ENCODE measurements at places on chromosomes 16 and 17.

DNA sequence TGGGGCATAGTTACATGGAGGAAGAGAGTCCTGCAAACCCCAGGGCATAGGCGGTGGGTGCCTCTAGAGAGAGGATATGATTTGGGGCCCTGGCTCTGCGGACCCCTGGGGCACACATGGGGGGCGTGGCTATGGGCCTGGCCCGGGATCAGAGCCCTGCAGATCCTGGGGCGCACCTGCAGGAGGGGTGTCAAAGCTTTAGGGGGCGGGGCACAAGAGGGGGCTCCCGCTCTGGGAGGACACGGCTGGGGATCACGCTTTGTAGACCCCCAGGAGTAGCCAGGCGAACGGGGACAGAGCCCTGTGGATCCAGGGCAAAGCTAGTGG, 497 bp downstream of the BCL7C start:
- no peaks in the 10 kb centered on the region for H3K27me3 ChIP-seq
- peak overlapping the region; percentile 91 for H3K4me3 ChIP-seq
- H3K36me3 ChIP-seq: peaks cover 29% of the 10 kb centered on the region
- H3K4me1 ChIP-seq: peaks cover 33% of the 10 kb centered on the region

- H3K27me3 ChIP-seq: peaks cover 11% of the 10 kb centered on the region
- peaks cover 52% of the 10 kb centered on the region for H3K4me1 ChIP-seq
- DNase-seq: peak; percentile 87
Observed at GRCh38 chr16:67393111-67393787, at the start of gene TPPP3. Gene TPPP3, minus strand, starts transcription at chr16:67393498. Its CDS starts 2,387 bp downstream, at chr16:67391111.

- H3K36me3 ChIP-seq: no peaks in the 10 kb centered on the region
- no peaks in the 10 kb centered on the region for H3K4me1 ChIP-seq
- H3K4me3 ChIP-seq: no peak overlapping the region
- DNase-seq: peak; percentile 11
- no peak overlapping the region for H3K27ac ChIP-seq
Observed at GRCh38 chr16:83215406-83216001, 588.7 kb downstream of the CDH13 start.

- no peak overlapping the region for H3K4me3 ChIP-seq
- no peaks in the 10 kb centered on the region for H3K36me3 ChIP-seq
- no peak for DNase-seq
- no peaks in the 10 kb centered on the region for H3K27me3 ChIP-seq
- no peaks in the 10 kb centered on the region for H3K4me1 ChIP-seq
Observed at GRCh38 chr16:25509456-25509855, 182.3 kb upstream of the HS3ST4 start.

DNA sequence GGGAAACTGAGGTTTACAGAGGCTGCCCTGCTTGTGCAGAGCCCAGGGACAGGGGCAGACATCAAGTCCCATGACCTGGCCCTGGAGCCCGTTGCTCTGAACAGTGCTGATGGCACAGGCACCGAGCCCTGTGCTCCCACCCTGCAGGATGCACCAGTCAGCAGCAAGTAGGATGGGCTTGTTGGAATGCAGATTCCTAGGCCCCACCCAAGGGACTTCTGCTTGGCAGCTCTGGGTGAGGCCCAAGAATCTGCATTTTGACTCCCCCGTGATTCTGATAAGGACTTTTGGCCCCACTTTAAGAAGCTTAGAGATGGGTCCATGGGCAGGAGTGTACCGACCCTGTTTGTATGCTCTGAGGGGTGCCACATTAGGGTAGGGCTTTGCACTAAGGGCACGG, 23.3 kb downstream of the LASP1 start:
- H3K27ac ChIP-seq: no peak overlapping the region
- H3K36me3 ChIP-seq: peaks cover 90% of the 10 kb centered on the region
- H3K27me3 ChIP-seq: no peaks in the 10 kb centered on the region
- peaks cover 36% of the 10 kb centered on the region for H3K4me1 ChIP-seq

DNA sequence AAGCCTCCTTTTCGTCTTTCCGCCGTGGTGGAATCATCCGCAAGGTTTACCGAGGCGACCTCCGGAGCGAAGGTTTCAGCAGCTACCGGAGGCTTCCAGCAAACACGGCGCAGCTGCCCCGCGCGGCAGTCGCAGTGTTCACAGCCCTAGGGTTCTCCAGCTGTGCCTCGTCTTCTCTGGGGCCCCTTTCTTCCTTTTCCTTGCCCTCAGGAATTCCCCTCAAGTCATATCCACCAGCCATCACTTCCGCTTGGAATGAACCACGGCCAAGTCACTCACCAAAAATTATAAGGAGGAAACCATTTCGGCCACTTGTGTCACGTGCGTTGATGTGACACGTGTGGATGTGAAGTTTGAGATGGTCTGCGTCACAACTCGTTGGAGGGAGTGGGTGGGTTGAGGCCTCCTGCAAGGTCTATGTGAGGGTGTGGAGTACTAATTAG, 636 bp upstream of the ERN1 start:
- H3K4me3 ChIP-seq: peak overlapping the region; percentile 57
- peaks cover 17% of the 10 kb centered on the region for H3K4me1 ChIP-seq
- H3K27ac ChIP-seq: peak overlapping the region; percentile 59
- DNase-seq: no peak
- H3K27me3 ChIP-seq: no peaks in the 10 kb centered on the region

DNA sequence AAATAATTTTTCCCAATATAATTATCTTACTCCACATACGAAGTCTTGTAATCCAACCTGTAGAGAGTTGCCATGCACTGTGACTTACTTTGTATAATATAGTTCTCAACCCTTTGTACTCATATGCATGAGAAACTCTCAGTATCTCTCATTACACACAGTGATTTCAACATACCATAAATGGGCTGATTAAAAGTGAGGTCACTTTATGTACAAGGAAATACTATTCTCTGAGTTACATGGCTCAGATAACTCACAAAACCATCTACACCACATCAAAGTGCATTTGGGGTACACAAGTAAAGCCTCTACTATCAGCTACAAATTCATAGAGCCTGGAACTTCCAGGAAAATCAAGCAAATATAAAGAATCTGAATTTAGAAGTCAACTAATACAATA, 27.9 kb downstream of the SLFN12 start:
- H3K27me3 ChIP-seq: no peaks in the 10 kb centered on the region
- H3K4me1 ChIP-seq: no peaks in the 10 kb centered on the region
- no peak overlapping the region for H3K4me3 ChIP-seq
- H3K27ac ChIP-seq: no peak overlapping the region
- no peaks in the 10 kb centered on the region for H3K36me3 ChIP-seq

DNA sequence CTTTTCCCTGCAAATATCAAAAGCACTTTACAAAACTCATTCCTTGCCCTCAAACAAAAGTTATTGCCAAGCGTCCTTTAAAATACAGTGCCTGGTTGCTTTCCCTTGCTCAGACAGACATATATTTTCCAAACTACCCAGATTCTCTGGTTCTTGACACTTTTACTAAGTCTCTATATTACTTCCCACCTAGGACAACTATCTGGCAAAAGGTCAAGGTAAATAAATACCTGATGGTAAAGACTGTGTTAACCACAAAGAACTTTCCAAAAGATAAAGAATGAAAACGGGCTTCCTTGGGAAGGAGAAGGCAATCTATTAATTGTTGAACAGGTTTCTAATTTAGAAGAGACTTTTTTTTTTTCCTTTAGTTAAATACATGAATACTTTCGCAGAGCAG, 1.9 kb downstream of the HS3ST3A1 start:
- no peak overlapping the region for H3K4me3 ChIP-seq
- peaks cover 67% of the 10 kb centered on the region for H3K27me3 ChIP-seq
- DNase-seq: no peak

DNA sequence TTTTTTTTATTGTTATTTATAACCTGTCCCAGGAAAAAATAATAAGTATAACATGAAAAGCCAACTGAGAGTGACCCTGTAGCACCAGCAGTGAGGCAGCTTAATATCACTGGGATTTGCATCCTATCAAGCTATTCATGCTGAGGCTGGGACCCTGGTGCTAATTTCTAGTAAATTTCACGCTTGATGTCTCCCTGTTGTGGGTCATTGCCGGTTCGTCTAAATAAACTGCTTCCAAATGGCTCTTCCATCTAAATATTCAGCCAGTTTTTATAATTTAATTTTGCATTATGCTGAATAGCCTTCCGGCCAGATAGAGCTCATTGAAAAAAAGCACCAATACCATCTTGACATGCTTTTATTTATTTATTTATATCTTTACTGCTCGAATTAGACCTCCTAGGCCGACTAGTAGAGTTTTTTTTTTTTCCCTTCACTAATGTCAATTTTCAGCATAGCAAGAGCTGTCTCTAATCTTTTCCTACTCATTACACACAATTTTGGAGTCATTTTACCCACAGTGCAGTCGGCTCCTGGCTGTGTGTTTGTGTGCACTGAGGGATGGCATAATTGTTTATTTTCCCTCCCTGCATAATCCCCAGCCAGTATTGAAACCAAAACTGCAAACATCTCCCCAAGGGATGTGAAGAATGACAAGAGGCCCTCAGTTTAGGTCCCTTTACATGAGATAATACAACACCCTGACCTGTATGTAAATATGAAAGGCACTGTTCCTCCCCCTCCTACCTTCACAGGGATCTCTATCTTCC, 168.8 kb downstream of the AATF start:
- H3K4me1 ChIP-seq: peaks cover 9% of the 10 kb centered on the region
- no peak for DNase-seq
- peak overlapping the region; percentile 14 for H3K27ac ChIP-seq
- H3K36me3 ChIP-seq: peaks cover 29% of the 10 kb centered on the region

GRCh38 chr17:76820561-76820960, 47.6 kb upstream of the MGAT5B start:
- H3K27me3 ChIP-seq: peaks cover 2% of the 10 kb centered on the region
- H3K36me3 ChIP-seq: no peaks in the 10 kb centered on the region
- no peak overlapping the region for H3K4me3 ChIP-seq
- DNase-seq: no peak
- H3K4me1 ChIP-seq: no peaks in the 10 kb centered on the region

DNA sequence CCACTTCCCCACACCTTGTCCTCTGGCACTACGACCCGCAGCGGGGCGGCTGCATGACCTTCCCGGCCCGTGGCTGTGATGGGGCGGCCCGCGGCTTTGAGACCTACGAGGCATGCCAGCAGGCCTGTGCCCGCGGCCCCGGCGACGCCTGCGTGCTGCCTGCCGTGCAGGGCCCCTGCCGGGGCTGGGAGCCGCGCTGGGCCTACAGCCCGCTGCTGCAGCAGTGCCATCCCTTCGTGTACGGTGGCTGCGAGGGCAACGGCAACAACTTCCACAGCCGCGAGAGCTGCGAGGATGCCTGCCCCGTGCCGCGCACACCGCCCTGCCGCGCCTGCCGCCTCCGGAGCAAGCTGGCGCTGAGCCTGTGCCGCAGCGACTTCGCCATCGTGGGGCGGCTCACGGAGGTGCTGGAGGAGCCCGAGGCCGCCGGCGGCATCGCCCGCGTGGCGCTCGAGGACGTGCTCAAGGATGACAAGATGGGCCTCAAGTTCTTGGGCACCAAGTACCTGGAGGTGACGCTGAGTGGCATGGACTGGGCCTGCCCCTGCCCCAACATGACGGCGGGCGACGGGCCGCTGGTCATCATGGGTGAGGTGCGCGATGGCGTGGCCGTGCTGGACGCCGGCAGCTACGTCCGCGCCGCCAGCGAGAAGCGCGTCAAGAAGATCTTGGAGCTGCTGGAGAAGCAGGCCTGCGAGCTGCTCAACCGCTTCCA, 2.6 kb downstream of the METTL26 start:
- peaks cover 30% of the 10 kb centered on the region for H3K4me1 ChIP-seq
- no peak for DNase-seq
- peaks cover 3% of the 10 kb centered on the region for H3K27me3 ChIP-seq
- no peak overlapping the region for H3K4me3 ChIP-seq
- no peak overlapping the region for H3K27ac ChIP-seq
- H3K36me3 ChIP-seq: peaks cover 16% of the 10 kb centered on the region

DNA sequence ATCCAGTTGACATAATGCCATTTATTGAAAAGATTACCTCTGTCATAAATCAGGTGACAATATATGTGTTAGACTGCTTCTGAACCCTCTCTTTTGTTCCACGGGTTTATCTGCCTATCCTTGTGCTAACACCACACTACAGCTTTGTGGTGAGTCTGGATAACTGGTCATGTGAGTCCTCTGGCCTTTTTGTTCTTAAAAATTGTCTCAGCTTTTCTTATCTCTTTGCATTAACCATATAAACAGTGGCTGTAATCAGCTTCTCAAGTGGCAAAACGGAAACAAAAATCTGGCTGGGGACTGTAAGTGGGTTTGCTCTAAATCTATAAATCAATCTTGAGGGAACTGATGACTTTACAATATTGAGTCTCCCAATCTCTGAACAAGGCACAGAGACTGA, 44.6 kb downstream of the STX8 start:
- H3K27me3 ChIP-seq: no peaks in the 10 kb centered on the region
- DNase-seq: peak; percentile 14
- no peak overlapping the region for H3K4me3 ChIP-seq
- H3K36me3 ChIP-seq: no peaks in the 10 kb centered on the region

GRCh38 chr16:74261068-74261467, 35.5 kb upstream of the PSMD7 start:
- H3K4me3 ChIP-seq: no peak overlapping the region
- no peaks in the 10 kb centered on the region for H3K27me3 ChIP-seq
- H3K36me3 ChIP-seq: no peaks in the 10 kb centered on the region
- no peaks in the 10 kb centered on the region for H3K4me1 ChIP-seq
- DNase-seq: no peak
- H3K27ac ChIP-seq: no peak overlapping the region

- H3K36me3 ChIP-seq: peaks cover under 1% of the 10 kb centered on the region
- peaks cover 60% of the 10 kb centered on the region for H3K4me1 ChIP-seq
- peak overlapping the region; percentile 37 for H3K4me3 ChIP-seq
- H3K27ac ChIP-seq: peak overlapping the region; percentile 100
- peak; percentile 66 for DNase-seq
Observed at GRCh38 chr17:2395258-2396181, 5.3 kb downstream of the MNT start.

DNA sequence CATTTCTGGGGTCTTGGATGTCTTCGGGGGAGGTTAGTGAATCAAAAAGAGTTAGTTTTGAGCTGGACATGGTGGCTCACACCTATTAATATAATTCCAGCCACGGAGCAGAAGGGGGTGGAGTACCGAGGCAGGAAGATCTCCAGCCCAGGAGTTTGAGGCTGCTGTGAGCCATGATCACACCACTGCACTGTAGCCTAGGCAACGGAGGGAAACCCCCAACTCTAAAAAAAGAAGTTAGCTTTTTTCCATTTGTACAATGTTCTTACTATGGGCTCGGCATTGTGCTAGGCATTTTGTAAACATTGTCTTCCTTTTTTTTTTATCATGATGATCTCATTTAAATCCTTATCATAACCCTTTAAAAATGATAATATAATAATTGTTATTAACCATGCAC, 8.3 kb upstream of the SNF8 start:
- H3K27me3 ChIP-seq: no peaks in the 10 kb centered on the region
- no peaks in the 10 kb centered on the region for H3K36me3 ChIP-seq
- no peaks in the 10 kb centered on the region for H3K4me1 ChIP-seq
- no peak overlapping the region for H3K27ac ChIP-seq

Measured in large intestine (tissue), 12 donors.